ENCODE measurements at places on chromosomes 5 and 9. TPM values are rescaled to one million over a fixed set of nuclear protein-coding genes. Genes with fewer than 3 reads are reported as not detected.

The NSA2 gene
- 27.4 TPM for polyA plus RNA-seq

The TMEM171 gene
- polyA plus RNA-seq = not detected

The LCN9 gene
- polyA plus RNA-seq = not detected

DNA sequence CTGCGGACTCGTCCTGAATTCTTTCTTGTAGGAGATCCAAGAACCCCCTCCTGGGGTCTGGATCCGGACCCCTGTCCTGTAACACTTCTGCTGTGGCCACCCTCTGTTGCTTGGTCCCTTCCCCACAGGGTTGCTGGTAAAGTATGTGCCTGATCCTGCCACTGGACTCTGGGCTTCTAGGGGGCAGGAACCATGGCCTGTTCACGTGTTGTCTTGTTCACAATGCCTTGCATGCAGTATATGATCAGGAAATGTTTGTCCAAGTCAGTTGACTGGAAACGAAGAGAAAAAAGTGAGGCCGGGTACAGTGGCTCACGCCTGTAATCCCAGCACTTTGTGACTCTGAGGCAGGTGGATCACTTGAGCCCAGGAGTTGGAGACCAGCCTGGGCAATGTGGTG lies 139.3 kb upstream of the ALDH1B1 start:
- DNase-seq = no peak

GRCh38 chr9:98808411-98808815 lies 943 bp downstream of the GALNT12 start:
- DNase-seq = no peak
